ENCODE measurements at places on chromosomes 16 and 17.

GRCh38 chr17:6077752-6078151, 7.6 kb downstream of the WSCD1 start:
- no peak for DNase-seq

DNA sequence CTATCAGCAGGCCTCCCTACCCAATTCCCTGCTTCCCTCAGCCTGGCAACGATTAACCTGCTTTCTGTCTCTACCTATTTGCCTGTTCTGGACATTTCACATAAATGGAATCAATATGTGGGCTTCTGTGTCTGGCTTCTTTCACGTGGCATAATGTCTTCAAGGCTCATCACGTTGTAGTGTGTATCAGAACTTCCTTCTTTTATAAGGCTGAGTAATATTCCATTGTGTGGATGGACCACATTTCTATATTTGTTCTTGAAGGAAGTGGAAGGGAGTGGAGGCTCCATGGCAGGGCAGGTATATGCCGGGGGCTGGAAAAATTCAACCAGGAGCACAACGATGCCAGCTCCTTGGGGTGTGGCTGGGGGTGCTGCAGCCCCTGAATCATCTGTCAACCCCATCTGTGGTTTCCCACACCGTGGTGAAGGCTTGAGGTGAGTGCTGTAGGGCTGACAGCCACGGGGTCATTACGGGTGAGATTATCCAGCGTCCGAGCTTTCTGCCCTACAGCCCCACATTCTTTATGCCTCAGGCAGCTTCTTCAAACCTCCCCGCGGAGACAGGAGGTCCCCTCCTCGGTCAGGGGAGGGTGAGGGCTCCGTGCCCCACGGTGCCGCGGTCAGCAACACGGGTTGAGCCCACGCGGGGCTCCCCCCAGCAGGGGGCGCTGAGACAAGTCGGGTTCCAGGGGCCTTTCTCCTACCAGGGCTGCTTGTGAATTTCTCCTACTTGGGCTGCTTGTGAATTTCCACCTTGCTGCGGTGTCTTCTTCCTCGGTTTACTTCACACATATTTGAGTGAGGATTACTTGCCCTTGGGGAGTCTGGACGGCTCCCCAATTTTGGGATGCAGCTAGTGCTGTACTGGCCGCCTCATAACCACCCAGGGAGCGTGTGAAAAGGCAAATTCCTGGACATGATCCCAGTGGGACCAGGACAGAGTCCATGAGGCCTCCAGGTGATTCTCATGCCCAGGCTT, 18.3 kb upstream of the WFIKKN2 start:
- no peak for DNase-seq

DNA sequence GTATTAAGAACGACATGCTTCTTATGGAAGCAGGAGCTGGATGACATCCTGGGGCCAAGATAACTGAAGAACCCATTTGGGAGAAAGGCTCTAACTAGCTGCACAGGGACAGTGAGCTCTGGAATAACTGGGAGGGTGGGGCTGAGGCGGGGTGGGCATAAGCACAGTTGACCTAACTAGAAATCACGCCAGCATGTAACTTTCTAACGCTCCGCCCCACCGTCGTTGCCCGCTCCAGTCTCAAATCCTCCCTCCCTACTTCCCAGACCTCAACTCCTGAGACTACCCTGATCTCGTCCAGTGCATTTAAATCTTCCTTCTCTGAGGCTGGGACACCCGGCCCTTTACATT, 436 bp downstream of the PHB1 start:
- DNase-seq: no peak

GRCh38 chr17:58006560-58006923, 504 bp downstream of the SRSF1 start:
- DNase-seq: peak; percentile 37

DNA sequence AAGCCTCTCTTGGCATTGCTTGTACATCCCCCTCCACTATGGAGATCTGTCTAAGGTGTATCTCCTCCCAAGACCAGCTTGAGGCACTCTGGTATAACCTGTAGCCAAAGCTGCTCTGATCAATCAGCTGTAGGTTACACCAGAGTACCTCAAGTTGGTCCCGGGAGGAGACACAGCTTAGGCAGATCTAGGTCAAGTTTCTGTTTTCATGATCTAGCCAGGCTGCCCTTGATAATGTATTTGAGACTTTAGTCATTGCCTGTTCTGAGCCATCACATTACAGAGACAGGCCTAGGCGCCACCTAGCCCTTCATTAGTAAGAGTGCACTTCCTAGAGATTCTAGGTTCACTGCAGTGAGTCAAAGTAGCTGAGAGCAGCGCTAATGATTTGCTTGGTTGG, 31.4 kb downstream of the ASGR1 start:
- no peak for DNase-seq

- DNase-seq: no peak
Observed at GRCh38 chr17:50185631-50186471, 15.6 kb downstream of the COL1A1 start.

GRCh38 chr17:33292201-33292980, 704 bp downstream of the ASIC2 start:
- DNase-seq: no peak

- DNase-seq: no peak
Observed at GRCh38 chr17:3511852-3512504, 36.2 kb downstream of the ASPA start.

DNA sequence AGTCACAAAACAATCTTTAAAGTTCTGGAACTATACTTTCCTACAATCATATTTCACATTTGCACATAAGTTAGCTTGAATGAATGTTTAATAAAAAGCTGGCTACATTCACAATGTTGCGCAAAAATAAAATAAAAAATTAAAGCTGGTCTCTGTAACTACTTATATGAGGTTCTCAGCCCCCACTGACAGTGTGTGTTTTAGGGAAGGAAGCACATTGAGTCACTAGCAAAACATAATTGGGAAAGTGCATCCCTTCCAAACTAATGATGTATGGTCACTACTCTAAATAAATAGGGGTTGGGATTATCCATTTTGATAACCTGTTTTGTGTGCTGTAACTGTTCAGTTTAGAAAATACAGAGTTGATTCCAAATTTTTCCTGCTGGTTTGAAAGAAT, 251.9 kb downstream of the IRX3 start:
- no peak for DNase-seq

GRCh38 chr16:25000683-25001082, 14.5 kb downstream of the ARHGAP17 start:
- no peak for DNase-seq

GRCh38 chr17:56159826-56160380, 6.6 kb downstream of the ANKFN1 start:
- peak; percentile 71 for DNase-seq

- no peak for DNase-seq
Observed at GRCh38 chr17:47778184-47778635, 43.4 kb downstream of the OSBPL7 start.

GRCh38 chr17:67649891-67650290, 67.8 kb upstream of the NOL11 start:
- no peak for DNase-seq

GRCh38 chr16:49179714-49180330, 101.8 kb downstream of the CBLN1 start:
- no peak for DNase-seq

- no peak for DNase-seq
Observed at GRCh38 chr17:17054636-17055035, 12.4 kb downstream of the MPRIP start.

GRCh38 chr16:56257666-56258342, 66.5 kb downstream of the GNAO1 start:
- no peak for DNase-seq

- no peak for DNase-seq
Observed at GRCh38 chr17:2061441-2061958, 6.6 kb downstream of the HIC1 start.

GRCh38 chr16:14371778-14372431, 258.2 kb downstream of the PARN start:
- no peak for DNase-seq

DNA sequence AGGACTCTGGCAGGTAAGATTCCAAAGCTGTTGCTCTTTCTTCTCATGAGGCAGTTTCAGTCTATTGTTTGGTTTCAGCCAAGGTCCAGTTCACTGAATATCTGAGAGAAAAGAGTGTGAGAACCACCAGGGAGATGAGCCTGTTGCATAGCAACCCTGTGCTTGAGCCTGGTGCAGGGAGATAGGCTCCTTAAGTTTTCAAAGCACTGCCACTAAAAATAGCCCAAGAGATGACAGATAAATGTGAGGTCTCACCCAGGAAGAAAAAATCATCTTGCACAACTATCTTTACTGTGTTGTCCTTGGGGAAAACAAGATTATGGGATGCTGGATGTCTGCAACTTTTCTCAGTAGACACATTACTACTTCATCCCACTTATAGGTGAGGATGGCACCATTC, 26.2 kb upstream of the NUDT7 start:
- no peak for DNase-seq

- no peak for DNase-seq
Observed at GRCh38 chr16:23148513-23149266, 562 bp downstream of the USP31 start.

- no peak for DNase-seq
Observed at GRCh38 chr17:2177235-2177811, 122.4 kb downstream of the HIC1 start.

DNA sequence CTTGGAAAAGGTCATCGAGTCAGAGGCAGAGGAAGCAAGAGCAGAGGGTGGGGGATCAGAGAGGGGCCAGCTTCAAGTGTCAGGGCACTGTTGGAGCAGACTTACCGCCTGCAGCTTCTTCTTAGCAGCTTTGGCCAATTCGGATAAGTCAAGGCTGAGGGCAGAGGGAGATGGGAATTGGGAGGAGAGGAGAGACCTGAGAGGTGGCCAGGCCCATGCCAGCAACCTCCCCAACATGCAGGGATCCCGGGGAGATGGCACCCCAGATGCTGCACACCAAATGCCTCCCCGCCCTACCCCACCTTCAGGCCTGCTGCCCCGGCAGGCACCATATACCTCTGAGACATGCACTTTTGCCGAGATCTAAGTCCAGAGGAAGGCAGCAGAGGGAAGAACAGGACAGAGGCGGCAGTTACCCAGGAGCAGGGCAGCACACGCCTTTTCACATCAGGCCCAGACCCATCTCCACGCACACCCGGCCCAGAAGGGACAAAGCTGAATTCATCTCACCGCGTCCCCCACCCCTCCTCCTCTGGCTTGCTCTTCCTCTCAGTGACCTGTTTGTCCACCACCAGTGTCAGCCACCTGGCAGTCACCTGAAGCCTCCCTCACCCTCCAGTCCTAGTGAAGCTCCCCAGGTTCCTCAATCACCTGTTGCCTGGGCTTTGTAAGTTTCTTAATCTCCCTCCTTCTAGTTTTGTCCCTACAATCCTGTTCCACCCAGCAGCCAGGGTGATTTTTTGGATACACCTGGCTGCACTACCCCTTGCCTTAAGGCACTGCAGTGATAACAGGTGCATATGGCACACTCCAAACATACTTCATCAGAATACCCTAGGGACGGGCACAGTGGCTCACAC, 10.4 kb downstream of the TP53I13 start:
- no peak for DNase-seq

GRCh38 chr16:88536971-88537751, 33.0 kb upstream of the ZC3H18 start:
- no peak for DNase-seq

DNA sequence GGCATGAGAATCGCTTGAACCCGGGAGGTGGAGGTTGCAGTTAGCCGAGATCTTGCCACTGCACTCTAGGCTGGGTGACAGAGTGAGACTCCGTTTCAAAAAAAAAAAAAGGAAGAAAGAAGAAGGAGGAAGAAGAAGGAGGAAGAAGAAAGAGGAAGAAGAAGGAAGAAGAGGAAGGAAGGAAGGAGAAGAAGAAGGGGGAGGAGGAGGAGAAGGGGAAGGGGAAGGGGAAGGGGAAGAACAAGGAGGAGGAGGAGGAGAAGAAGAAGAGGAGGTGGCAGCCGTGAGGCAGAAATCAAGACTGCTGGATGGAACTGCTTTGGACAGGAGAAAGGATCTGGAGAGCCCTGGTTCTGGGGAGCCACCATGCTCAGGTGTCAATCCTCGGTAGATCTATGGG, 29.7 kb upstream of the PEMT start:
- DNase-seq: no peak

- peak; percentile 87 for DNase-seq
Observed at GRCh38 chr17:42107597-42108576, 4.6 kb downstream of the DHX58 start.

DNA sequence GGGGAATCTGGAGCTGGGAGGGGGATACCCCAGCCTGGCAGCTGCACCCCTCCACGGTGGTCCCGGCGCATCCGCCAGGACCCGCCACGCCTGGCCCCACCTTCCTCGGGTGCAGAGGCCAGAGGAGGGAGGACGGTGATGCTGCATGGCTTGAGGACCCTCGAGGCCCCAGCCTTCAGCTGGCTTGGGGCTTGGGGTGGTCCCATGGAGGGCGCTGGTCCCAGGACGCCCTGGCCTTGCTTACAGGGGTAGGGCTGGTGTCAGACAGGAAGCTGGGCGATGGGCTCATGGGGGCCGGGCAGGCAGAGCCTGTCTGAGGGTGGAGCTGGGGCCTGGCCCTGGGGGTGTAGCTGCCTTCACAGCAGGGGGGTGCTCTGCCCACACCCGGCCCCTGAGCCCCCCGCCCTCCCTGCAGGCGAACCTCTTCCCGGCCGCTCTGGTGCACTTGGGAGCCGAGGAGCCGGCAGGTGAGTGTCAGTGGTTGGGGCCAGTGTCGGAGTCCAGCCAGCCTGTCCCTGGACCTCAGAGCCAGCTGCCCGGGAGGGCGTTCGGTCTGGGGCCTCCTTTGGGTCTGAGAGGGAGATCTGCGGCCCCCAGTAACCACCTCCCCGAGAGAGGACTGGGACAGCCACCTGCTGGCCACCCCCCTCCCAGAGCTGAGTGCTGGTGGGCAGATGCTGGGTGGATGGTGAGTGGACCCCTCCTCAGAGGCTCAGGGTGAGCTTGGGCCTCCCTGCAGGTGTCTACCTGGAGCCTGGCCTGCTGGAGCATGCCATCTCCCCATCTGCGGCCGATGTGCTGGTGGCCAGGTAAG, 6.4 kb downstream of the CENPX start:
- no peak for DNase-seq

DNA sequence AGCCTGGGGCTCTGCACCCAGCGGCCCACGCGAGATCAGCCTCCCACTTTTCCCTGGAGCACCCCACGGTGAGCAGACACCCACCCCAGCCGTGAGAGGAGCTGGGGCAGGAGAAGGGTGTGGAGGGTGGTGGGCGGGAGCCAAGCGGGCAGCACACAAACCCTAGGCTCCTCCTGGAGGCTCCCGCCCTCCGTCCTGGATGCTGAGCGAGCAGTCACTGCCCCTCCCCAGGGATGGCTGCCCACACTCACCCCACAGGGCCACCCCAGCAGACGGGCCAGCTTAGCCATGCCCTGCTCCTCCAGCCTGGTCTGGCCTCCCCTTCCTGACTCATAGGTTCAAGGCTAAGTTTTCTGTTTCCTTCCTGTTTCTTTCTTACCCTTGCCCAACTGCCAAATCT, 15.7 kb upstream of the ABCC3 start:
- no peak for DNase-seq
